ENCODE measurements at places on chromosomes 13 and 19.

- no peak for DNase-seq
These were observed 37.5 kb upstream of the PCDH20 start for GRCh38 chr13:61453121-61453520.

DNA sequence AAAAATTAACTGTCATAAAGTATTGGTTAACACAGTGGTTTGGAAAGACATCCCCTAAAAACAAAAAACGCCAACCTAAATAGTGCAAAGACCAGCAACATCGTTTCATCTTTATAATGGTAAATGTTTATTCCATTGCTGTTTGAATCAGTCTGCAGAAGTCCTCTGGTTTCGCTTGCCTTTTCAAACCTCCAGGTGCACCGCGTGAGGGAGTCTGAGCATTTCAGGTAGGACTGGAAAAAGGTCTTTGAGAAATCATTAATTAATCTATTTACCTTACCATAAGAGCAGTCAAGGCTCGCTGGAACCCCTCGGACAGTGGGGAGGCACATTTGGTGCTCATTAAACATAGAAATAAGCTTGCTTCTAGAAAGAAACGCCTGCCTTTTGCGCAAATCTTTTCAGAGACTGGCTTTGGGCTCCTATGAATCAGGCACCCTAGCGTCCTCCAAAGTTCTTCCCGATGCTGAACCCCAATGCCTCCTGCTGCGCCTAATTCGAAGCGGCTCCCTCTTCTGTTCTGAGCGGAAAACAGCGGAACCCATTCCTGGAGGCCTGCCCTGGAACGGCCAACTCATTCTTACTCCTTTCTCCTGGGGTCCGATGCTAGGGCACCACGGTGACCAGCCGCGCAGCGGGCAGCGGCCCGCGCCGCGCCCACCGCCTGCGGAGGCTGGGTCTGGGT is 951 bp upstream of the MTUS2 start:
- DNase-seq: no peak

- DNase-seq: no peak
These were observed 100.5 kb downstream of the DLEU7 start for GRCh38 chr13:50742968-50743367.

DNA sequence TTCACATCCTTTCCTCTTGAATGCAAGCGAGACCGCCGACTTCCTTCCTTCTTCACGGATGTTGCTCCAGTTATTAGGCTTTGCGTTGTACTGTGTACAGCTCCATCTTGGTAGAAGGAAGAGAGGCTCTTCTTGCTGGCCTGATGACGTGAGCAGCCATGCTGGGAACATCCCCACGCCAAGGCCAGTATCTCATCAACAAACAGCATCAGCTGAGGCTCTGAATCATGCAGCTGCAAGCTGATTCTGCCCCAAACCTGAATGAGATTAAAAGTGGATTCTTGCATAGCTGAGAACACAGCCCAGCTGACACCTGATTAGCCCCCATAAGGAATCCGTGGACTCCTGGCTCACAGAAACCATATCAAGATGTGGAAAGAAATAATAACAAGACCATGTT is 809.6 kb downstream of the EFNB2 start:
- no peak for DNase-seq

DNA sequence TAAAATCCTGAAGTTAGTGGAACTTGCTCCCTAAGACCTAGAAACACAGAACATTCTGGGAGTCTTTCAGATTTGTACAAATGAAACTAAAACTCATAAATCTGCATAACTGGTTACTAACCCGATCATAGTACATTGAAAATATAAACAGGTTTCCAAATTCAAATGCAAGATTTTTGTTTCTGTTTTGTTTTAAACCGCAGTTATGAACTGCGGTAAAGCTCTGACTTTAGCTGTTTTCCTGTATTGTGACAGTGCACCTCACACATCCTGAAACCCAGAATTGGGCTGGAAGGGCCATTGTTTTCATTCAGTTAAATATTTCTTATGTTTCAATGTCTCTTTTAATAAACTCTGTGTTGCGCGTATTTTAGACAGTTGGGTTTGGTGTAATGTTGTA is 204.7 kb downstream of the SHISA2 start:
- no peak for DNase-seq

DNA sequence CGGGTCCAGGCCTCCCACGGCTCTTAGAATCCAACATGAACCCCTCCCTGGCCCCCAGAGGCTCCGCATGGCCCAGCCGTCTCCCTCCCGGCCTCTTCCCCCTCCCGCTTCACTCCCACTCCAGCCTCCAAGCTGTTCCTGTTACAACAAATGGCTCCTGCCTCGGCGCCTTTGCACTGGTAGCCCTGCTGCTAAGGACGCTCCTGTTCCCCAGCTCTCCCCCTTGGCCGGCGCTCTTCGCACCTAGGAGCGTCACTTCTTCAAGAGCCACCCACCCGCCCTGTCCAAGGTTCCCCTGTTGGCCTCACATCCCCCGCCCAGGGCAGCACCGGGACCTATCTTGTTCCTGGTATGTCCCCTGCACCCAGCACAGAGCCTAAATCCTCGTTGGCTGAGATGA is 9.4 kb downstream of the CCDC124 start:
- no peak for DNase-seq

- no peak for DNase-seq
These were observed 6.5 kb downstream of the SIGLEC7 start for GRCh38 chr19:51148580-51148979.

DNA sequence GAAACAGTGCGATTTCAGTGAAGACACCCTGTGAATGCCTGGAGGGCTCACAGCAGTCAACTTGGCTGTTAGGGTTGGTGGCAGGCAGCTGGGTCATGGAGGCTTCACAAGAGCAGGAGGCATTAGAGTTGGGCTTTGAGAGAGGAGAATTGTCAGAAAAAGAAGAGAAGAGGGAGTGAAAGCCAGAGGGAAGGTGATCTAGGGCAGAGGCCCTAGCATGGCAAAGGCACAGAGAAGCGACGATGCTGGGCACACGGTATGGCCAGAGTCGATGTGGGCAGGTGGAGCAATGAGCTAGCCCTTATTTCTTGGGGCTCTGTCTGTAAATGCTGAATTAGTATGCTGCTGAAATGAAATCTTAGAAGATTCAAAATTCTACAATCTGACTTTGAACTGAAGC is 52.6 kb upstream of the OLFM4 start:
- DNase-seq: no peak

GRCh38 chr13:113835461-113836270 is 28.2 kb downstream of the GAS6 start:
- DNase-seq: no peak

- DNase-seq: no peak
These were observed 237.0 kb downstream of the TUBA3C start for GRCh38 chr13:18944501-18945068.

Data from memory B cell (primary cell).